ENCODE measurements at places on chromosomes 1 and 21.

DNA sequence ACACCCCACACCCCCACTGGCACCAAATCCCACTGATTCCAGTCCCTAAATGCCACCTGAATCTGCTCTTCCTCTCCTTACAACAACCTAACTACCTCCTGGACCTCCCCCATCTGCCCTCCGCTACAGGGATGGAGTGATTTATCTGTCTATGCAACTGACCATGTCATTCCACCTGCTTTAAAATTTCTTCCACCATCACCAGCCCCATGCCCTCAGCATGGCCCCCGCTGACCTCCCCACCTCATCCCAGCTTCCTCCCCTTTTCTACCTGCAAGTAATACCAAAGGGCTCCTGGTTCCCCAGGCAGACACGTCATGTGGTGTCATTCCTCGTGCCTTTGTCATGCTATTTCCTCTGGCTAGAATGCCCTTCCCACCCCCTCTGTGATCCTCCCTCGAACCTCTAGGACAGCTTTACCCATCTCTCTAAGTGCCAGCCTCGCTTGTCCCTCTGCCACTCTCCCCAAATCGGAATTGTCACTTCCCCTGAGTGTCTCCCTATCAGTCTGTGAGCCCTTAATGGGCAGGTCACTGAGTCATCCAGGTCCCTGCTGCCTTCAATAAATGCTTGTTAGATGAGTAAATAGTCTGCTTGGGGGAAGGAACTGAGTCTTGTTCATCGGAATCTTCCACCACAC lies 3.7 kb downstream of the GJB4 start:
- no peak for DNase-seq

GRCh38 chr1:59549903-59550302 lies 253.0 kb downstream of the FGGY start:
- no peak for DNase-seq

GRCh38 chr1:79852004-79852403 lies 845.5 kb upstream of the ADGRL4 start:
- no peak for DNase-seq

DNA sequence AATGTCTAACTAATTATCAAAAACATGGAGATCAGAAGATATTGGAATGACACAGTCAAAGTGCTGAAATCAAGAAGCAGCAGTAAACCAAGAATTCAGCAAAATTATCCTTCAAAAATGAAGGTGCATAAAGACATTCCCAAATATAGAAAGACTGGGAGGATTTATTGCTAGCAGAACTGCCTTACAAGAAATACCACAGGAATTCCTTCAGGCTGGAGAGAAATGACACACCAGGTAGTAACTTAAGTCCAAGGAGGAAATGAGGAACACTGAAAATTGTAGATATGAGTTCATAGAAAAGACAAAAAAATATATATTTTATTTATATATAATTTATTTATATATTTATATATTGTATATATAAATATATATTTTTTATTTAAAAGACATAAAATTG lies 217.2 kb downstream of the RPS6KC1 start:
- DNase-seq: no peak

GRCh38 chr1:169003864-169004516 lies 102.5 kb upstream of the ATP1B1 start:
- no peak for DNase-seq
